ENCODE measurements at places on chromosomes 16 and 17. TPM values are rescaled to one million over a fixed set of nuclear protein-coding genes. Genes with fewer than 3 reads are reported as not detected.
A peak's percentile ranks its signal among the peaks of the same experiment; 100 is the strongest.

RNF227 gene
- total RNA-seq = 5.4 TPM

KRT9 gene
- not detected for total RNA-seq

KRTAP16-1 gene
- not detected for total RNA-seq

GUCY2D gene
- total RNA-seq = 1.8 TPM

GRCh38 chr17:358491-359151 is 6.0 kb upstream of the RPH3AL start:
- no peak for DNase-seq

DNA sequence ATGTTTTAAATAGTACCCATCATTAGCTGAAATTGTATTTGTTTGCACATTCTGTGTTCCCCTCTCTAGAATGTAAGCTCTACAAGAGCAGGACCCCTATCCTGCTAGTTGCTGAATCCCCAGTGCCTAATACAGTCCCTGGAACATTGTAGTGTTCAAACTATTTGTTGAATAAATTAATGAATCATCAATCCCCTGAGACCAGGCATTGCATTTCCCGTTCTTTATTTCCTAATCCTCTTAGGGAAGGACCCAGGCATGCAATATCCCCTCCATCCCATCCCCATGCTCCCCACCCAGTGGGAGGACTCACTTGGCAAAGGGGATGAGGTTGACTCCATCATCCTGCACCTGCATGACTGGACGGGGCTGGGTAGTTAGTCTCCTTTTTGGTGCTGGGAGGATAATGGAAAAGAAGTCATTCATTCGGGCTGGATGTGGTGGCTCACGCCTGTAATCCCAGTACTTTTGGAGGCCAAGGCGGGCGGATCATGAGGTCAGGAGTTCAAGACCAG is 3.2 kb downstream of the INCA1 start:
- no peak for DNase-seq

- no peak for DNase-seq
Observed at GRCh38 chr17:77273397-77274085, 132.8 kb downstream of the SEC14L1 start.

DNA sequence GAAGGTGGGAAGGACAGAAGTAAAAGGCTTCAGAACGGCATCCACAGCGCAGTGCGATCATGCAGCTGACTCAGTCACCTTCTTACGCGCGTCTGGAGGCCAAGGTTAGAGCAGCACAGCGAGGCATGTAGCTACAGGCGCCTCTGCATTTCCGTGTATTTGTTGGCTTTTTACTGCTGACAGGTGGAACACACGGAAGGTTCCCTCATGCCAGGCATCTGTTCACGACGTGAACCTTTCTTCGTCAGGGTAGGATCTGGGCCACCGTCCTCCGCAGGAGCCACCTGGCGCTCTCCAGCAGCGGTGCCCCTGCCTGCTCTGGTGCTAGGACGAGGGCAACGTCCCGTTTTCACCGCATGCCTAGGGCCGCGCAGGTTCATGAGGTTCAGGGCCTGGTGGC is 15.3 kb downstream of the TMEM204 start:
- DNase-seq = no peak

GRCh38 chr17:4304417-4305027 is 40.7 kb upstream of the ANKFY1 start:
- DNase-seq = no peak

GRCh38 chr17:32523827-32524552 is 37.2 kb downstream of the CDK5R1 start:
- DNase-seq = no peak

DNA sequence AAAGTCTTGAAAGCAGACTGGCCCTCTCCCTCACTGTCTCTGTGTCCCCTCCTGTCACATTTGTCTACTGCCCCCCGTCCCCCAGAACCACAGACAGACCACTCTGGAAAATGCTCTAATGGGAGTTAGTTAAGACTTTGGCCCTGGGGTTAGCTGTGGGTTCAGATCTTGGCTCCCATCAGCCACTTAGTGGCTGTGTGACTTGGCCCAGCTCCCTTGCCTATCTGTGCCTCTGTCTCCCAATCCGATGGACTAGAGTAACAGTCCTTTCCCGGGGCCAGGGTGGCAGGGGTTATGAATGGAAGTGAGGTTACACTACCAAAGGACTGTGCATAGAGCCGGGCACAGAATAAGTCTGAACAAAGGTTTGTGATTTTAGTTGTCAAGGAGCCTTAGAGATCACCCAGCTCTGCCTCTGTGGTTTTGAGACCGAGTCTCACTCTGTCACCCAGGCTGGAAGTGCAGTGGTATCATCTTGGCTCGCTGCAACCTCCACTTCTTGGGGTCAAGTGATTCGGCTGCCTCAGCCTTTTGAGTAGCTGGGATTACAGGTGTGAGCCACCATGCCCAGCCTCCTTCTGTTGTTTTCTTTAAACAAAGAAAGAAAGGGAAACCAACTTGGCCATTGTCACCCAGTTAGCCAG is 23.7 kb downstream of the PPL start:
- no peak for DNase-seq

DNA sequence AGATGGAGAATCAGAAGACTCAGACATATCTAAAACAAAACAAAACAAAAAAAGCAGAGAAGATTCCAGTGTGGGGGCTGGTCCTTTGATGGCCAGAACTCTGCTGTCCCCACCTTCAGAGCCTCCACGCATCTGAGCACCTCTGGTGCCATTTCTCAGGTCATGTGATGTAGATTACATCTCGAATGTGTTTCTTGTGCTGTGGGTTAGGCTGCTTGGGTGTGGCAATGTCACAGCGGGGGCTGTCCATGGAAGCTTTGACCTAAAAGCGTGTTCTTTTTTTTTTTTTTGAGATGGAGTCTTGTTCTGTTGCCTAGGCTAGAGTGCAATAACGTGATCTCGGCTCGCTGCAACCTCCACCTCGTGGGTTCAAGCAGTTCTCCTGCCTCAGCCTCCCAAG is 51.2 kb downstream of the PLD6 start:
- no peak for DNase-seq

DNA sequence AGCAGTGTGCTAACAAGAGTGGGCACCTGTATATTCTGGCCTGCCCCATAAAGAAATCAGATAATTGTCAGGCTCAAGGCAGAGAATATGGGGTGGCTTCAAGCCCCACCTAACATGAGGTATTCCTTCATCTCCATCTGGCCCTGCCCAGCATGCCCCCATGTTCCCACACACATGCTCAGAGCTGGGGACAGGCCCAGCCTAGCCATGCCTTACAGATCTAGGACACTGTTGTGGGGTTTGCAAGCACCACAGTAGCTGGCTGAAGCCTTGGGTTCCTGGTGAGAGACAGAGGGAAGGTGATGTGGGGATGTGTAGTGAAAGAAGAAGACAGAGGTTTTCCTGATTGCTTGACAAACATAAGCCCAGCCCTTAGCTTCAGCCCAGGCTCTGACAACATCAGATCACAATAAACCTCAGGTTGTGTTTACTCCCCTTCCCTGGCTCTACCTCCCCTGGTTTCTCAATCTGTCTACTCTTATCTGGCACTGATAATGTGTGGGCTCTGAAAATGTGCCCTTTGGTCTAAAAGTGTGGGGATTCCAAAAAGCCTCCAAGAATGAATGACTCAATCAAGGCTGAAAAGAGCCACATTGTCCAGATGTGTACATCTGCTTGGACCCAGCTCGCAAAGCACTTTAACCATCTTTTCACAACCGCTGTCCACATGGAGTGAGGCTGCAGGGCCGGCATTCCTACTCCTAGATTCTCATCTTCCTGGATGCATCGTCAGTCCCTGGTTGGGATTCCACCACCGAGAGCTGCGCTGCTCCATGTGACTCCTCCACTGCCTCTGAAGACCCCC is 34.4 kb downstream of the CDRT4 start:
- DNase-seq = peak; percentile 95

- DNase-seq = no peak
Observed at GRCh38 chr17:75241143-75241430, 20.3 kb downstream of the GGA3 start.
